Stimulated activated CD4-positive, alpha-beta T cell treated with anti-CD3 and anti-CD28 coated beads, Interleukin-4, amount 100 ng/mL, for 24 hours (primary cell): ENCODE measurements at places on chromosomes 2 and 18.

GRCh38 chr2:102142829-102143449, 393 bp downstream of the IL1R1 start:
- no peak for DNase-seq

- no peak for DNase-seq
Observed at GRCh38 chr2:189526241-189526640, 54.3 kb downstream of the SLC40A1 start.

DNA sequence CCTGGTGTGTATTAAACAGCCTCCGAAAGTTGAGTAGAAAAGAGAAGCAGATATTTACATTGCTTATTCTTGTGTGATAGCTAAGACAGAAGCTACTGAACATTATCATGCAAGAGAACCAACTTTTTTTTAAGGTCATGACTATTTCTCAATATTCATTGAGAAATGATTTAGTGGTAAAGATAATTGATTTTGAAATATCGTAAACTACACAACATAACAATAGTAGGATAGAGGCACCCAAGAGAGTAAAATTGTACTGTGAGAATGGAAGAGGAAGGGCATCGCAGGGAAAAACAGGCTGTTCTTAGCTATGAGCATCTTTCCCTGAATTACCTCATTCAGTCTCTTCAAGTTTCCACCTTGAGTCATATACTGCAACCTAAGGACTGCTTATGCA, 25.2 kb downstream of the HRH4 start:
- DNase-seq: no peak

GRCh38 chr18:67043276-67043675, 439.4 kb upstream of the CDH19 start:
- no peak for DNase-seq

- no peak for DNase-seq
Observed at GRCh38 chr2:173766537-173767289, 198.5 kb downstream of the SP3 start.

GRCh38 chr2:159557437-159558034, 58.8 kb downstream of the BAZ2B start:
- DNase-seq: no peak

GRCh38 chr2:67922080-67922785, 140.6 kb downstream of the C1D start:
- DNase-seq: no peak

- no peak for DNase-seq
Observed at GRCh38 chr18:55706898-55707297, 118.9 kb upstream of the TCF4 start.

DNA sequence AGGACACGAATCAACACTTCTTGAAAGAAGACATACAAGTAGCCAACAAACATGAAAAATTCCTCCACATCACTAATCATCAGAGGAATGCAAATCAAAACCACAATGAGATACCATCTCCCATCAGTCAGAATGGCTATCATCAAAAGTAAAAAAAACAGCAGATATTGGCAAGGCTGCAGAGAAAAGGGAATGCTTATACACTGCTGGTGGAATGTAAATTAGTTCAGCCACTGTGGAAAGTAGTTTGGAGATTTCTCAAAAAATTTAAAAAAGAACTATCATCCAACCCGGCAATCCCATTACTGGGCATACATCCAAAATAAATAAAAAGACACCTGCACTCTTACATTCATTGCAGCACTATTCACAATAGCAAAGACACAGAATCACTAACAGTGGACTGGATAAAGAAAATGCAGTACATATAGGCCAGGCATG, 78.7 kb downstream of the GRB14 start:
- DNase-seq: no peak

- DNase-seq: no peak
Observed at GRCh38 chr2:137156221-137156844, 391.0 kb downstream of the THSD7B start.

GRCh38 chr18:51153659-51154371, 43.7 kb downstream of the MEX3C start:
- peak; percentile 45 for DNase-seq

- DNase-seq: no peak
Observed at GRCh38 chr2:229126066-229126465, 145.0 kb downstream of the PID1 start.

DNA sequence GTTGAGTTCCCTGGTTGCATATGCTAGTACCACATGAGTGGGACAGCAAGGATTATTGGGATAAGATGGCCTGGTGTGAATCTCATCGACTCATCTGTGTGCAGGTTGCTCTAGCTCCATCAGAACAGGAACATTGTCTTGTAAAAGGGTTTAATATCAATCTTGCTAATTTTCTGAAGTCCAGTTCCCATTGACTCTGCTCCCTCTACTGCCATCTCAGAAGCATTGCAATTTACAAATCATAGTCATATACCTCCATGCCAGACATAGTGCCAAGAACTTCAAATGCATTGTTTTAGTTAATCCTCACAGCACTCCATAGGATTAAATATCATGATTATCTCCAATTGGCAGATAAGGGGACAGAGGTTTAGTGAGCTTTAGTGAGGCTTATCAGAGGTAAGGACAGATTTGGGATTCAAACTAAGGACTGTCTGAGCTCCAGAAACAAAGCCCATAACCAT, 4.8 kb upstream of the STAT4 start:
- DNase-seq: no peak

DNA sequence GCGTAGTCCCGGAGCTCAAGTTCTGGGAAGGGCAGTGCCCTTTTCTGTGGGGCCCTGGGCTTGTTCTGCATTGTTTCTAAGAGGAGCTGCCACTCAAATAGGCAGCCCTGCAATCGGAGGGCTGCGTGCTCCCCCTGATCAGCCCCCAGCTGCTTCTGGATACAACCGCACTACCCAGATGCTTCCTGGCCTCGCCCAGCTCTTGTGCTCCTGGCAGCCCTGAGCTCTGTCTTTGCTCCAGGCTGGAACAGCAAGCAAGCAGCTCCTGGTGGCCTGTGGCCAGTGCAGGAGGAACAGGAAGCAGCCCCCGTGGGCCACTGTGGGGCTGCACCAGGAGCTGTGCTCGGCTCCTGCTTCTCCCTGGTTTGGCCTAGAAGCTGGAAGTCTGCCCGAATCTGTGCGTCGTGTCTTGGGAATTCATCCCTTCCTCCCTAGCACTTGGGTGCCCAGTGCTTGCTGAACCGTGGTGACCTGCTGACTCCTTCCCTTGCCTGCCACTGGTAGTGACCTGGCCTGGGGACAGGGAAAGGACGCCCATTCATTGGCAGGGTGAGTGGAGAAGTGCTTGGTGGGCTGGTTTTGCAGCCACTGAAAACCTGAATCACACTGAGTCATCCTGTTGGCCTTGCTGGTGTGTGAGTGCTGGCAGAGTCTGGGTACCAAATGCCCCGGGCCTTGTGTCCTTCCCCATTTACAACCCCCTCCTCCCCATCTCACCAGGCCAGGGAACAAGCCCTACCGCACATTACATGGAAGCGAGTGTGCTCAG, 27.3 kb upstream of the NTSR2 start:
- no peak for DNase-seq

DNA sequence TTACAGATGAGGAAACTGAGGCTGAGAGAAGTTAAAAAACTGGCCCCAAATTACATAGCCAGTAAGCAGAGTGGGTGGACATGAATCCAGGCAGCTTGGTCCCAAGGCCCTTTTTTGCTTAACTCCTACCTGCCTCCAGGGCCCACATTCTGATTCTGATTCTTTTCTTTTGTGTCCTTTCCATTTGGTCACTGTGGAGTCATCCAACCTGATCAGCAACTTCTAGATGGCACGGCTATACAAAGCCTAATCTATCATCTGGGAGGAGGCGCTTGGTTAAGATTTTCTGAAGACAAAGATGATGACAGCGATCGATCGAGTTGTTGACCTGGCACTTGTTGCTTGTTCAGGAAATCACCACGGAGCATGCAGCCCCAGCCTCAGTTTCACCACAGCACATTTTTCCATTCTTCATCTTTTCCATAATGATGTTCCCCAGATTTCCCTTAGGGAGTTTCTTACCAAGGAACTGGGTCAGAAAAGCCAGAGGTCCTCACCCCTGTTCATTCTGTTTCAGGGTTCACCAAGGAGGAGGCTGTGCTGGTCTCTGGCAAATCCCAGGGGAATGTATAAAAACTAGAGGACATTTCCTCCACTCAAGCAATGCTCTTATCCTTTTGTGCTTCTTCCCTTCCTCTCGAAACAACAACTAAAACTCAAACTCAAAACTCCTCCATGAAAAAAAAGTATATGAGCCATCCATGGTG, 6.9 kb upstream of the IGFBP2 start:
- DNase-seq: no peak

DNA sequence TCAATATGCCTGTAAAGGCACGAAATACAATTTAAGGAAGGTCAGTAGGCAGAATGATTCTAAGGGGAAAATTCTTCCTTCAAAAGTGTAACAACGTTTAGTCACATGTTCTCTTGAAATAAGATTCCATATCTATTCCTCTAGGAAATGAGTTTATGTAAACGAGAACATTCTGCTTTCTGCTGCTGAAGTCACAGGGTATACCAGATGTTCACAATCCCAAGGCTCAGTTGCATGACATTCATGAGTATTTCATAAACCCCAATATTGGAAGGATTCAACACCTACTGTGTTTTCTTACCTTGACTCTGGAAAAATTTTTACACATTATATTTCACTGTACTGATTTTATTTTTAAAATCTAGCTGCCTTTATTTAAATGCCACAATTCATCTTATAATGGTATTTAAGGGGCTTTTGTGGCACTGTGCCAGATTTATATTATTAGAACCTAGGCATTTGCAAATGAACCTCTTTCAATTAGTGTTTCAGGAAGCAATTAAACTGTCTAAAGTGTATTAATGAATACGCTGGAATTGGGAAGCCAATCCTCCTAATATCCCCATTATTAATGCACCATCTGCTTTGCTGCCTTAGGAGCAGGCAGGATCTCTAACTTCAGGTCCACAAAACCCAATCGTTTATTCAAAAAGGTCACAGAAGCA, 542.6 kb upstream of the KLHL29 start:
- no peak for DNase-seq

DNA sequence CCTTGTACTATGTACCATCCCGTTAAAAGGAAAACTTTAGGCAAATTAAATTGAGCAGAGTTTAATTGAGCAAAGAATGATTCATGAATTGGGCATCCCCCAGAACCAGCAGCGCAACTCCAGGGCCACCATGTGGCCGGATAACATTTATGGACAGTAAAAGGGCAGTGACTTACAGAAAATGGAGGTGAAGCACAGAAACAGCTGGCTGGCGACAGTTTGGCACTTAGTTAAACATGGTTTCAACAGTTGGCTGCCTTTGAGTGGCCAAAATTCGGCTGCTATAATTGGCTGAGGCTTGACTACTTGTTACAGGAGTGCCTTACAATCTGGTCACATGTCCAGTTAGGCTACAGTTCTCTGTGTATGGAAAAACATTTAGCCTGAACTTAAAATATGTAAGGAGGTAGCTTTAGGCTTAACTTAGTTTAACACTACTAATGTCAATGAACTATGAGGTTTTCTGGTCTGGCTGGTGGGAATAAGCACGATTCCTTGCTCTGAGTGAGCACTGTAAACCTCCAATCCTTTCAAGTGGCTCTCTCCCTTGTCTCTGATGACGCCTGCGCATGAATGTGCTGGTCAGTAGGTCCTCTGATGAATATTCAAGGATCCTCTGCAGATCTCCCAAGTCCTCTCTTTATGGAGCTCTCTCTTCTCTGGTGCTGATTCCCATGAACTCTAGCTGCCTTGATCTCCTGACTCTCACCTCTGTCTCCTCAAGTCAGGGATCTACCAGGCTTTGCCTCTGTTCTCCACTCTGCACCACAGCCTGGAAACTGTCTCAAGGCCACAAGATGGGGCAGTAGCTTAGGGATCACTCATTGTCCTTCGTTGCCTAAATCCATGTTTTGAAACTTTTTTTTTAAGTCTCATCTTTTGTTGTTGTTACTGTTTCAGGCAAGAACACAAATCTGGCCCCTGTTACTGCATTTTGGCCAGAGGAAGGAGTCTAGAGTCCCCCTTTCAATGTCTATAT, 24.4 kb upstream of the RAB31 start:
- DNase-seq: no peak

- DNase-seq: no peak
Observed at GRCh38 chr2:45070113-45070652, 60.9 kb upstream of the SIX2 start.

- no peak for DNase-seq
Observed at GRCh38 chr2:119333360-119333759, 33.3 kb downstream of the C2orf76 start.

- DNase-seq: no peak
Observed at GRCh38 chr2:161217597-161218185, 57.5 kb downstream of the TANK start.

DNA sequence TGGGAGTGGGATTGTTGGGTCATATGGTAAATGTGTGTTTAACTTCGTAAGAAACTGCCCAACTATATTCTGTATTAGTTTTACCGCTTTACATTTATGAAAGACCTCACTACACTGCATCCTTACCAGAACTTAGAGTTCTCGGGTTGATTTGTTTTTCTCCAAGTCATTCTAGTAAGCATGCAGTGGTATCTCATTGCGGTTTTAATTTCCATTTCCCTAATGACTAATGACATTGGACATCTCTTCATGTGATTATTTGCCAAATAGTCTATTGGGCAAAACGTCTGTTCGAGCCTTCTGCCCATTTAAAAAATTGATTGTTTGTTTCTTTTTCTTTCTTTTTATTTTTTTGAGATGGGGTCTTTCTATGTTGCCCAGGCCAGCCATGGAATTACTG, 6.8 kb downstream of the FBLN7 start:
- no peak for DNase-seq

GRCh38 chr2:210189452-210190138, 18.4 kb upstream of the KANSL1L start:
- DNase-seq: no peak

DNA sequence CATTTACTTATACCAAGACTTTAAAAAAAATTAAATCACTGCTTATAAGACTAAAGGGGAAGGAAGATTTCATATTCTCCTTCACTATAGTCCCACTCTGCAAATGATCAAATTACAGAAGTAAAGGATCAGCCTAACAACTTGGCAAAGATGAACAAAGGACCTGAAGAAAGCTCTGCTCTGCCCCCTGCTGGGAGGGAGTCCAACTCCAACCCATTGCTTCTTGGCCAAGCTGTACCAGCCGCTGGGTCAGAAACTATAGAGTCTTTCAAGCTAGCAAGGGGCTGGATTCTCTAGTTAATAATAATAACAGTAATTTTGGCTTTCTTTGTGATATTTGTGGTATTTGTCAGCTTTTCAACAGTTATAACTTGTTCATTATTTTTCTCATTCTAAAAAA, 927.0 kb upstream of the CRIM1 start:
- DNase-seq: no peak

DNA sequence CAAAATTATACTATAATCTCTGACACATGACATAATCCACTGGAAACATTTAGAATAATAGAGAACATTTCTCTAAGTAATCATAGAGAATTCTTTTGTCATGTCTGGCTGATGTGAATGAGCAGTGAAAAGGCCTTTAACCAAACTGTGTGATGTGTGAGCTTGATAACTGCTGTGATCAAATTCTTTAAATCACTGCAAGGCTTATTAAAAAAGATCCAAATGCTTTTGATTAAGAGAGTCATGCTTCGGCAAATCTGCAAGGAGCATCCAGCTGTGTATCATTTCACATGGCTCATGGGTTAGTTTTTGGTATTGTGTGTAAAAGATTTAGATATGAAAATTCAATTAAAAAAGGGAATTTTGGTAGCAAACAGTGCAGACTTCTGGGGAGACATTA, 58.6 kb upstream of the TFPI start:
- no peak for DNase-seq
